Stimulated activated effector memory CD8-positive, alpha-beta T cell treated with anti-CD3 and anti-CD28 coated beads, Interleukin-12 subunit alpha, Interleukin-12 subunit beta, amount 100 ng/mL, for 72 hours (primary cell): ENCODE measurements at places on chromosomes 2 and 18.
A peak's percentile ranks its signal among the peaks of the same experiment; 100 is the strongest.

DNA sequence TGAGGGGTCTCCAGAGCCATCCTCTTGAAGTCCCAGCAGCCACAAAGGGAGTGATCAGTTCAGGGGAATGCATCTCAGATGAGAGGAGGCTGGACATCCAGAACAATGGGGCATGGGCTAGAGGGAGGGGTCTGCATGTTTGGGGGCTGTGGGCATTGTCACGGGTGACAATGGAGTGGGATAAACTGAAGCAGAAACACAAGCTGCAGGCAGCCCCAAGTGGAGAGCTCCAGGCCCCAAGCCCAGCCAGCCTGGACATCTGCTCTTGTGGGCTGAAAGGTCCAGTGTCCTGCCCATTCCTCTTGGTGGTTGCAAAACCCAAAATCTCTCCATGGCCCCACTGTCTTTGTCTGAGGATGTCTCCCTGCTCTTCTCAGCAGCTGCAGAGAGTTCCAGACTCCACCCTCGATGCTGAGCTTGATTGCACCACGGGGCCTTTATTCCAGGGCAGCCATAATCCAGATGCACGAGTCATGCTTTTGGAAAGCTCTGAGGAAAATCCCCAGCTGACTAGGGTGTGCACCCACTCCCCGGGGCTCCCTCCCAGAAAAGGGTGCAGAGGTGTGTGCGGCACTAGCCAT, 149.4 kb downstream of the TNS1 start:
- no peak for DNase-seq

DNA sequence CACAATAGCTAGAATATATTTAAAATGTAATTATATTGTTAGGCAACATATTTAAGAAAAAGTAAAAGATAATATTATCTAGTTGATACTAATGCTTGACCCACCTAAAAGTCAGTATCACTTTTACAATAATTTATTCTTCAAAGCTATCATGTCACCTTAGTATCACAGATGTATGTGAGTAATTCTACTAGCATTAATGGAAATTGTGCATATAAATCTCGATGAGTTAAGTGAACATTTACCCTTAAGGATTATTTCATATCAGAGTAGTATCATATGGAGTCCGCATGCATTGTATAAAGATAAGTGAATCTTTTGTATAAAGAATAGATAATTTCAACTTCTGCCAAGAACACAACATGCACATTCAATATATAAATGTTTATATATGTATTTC, 103.4 kb downstream of the AGPS start:
- DNase-seq = no peak

GRCh38 chr2:227228061-227228667, 63.7 kb downstream of the COL4A3 start:
- no peak for DNase-seq

- DNase-seq = no peak
Measured at GRCh38 chr2:190335225-190335559, 8.2 kb upstream of the INPP1 start.

GRCh38 chr18:3842844-3843243, 392.9 kb downstream of the TGIF1 start:
- no peak for DNase-seq

- no peak for DNase-seq
Measured at GRCh38 chr2:217784996-217785543, 217.7 kb downstream of the TNS1 start.

DNA sequence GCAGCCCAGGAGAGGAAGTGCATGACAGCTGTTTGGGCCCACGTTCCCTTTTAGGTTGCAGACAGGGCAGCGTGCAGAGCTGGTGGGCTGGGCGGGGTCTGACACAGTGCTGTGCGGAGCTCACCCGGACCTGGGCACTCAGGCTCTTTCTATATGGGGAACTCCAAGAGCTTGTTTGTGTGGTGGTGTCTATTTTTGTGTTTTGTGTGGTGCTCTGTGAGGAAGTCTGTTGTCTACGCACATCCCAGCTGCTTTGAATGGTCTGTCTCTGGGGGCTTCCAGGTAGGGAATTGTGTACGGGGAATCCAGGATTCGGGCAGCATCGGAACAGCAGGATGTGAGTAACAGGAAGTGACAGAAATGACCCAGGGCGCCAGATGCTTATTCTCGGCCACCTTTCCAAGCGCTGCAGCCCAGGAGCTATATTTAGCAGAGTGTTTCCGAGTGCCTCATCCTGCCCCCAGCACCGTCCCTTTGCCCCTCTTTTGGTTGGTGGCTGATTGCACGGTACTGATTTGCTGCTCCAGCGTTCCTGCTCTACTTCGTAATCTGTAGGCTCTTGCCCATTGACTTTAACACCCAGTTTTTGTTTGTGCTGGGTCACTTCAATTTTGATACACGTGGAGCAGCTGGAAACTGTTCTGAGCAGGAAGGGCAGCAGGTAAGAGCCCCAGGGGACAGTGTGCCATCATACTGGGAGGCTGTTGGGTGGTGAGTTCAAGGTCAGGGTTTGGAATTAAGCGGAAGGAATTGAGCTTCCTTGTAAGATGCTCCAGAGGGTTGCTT, 64.7 kb downstream of the DGKD start:
- peak; percentile 69 for DNase-seq

- DNase-seq = no peak
Measured at GRCh38 chr2:101909760-101910159, 82.0 kb upstream of the IL1R2 start.

GRCh38 chr18:40980171-40980570, 974.9 kb upstream of the PIK3C3 start:
- no peak for DNase-seq

- no peak for DNase-seq
Measured at GRCh38 chr2:26702025-26702424, 9.5 kb downstream of the KCNK3 start.

GRCh38 chr2:52327641-52328040, 1295.7 kb upstream of the NRXN1 start:
- DNase-seq = no peak

- no peak for DNase-seq
Measured at GRCh38 chr2:109344270-109344805, 215.3 kb downstream of the SH3RF3 start.

GRCh38 chr2:209973328-209973727, 29.1 kb upstream of the RPE start:
- DNase-seq = no peak
